ENCODE measurements at places on chromosomes 16 and 17. TPM values are rescaled to one million over a fixed set of nuclear protein-coding genes. Genes with fewer than 3 reads are reported as not detected.

DNA sequence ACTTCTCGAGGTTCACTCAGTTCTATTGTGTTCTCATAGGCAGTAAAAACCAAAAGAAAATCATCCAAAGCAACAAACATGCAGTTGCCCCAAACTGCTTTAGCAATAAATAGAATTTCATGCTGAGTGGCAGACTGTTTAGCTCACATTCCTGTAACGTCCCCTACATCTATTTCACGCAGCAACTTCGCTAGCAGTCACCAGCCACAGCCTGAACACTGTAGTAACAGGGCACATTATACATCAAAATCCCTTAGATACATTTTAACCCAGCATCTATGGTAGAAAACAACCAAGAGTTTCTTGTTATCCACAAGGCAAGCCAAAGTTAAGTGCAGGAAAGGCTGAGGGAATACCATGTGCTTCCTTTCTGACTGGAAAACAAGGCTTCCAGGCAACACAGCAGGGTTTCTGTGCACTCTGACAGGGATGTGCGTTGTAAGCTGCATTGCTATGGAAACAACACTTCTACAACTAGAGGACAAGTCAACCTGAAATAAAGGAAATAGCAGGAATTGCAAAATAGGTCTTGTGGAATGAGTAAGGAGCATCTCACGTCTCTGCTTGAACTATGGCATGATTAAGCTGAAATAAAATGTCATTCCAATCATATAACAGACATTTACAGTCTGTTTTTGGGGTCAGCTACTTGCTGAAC, 55.4 kb downstream of the CFDP1 start:
- DNase-seq = peak; percentile 95

The TNFRSF13B gene
- total RNA-seq = not detected

The GRAPL gene
- total RNA-seq = not detected

- DNase-seq = no peak
Measured at GRCh38 chr17:70298929-70299531, 129.7 kb downstream of the KCNJ2 start.

- no peak for DNase-seq
Measured at GRCh38 chr17:77741109-77741508, 217.4 kb upstream of the TNRC6C start.

DNA sequence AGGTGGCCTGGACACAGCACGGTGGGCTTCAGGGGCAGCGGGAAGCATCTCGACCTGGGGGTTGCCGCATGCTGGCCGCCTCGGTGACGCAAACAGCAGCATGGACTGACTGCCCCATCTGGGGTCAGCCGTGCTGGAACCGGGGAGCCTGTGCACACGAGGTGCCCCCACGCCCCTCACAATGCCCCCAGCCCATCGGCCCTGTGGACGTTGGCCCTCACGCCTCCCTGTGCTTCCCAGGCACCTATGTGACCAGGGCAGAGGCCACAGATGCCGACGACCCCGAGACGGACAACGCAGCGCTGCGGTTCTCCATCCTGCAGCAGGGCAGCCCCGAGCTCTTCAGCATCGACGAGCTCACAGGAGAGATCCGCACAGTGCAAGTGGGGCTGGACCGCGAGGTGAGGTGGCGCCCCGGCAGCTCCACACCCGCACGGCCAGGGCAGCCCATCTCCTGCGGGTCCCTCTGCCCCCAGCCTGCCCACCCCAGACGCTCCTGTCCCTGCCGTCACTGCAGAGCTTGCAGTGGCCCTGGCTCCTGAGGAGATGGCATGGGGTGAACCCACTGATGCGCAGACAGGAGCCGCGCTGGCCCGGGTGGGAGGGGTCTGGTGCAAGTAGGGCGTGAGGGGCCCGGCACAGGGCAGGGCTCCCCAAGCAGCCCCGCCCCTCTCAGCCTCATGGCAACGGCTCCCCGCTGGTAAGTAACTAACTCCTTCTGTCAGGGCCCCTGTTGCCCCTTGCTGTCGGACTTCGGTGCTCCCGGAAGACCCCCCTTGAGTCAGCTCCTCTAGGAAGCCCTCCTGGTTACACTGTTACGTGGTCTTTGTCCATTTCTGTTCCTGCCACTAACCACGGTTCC, 13.6 kb downstream of the CDH15 start:
- peak; percentile 39 for DNase-seq

DNA sequence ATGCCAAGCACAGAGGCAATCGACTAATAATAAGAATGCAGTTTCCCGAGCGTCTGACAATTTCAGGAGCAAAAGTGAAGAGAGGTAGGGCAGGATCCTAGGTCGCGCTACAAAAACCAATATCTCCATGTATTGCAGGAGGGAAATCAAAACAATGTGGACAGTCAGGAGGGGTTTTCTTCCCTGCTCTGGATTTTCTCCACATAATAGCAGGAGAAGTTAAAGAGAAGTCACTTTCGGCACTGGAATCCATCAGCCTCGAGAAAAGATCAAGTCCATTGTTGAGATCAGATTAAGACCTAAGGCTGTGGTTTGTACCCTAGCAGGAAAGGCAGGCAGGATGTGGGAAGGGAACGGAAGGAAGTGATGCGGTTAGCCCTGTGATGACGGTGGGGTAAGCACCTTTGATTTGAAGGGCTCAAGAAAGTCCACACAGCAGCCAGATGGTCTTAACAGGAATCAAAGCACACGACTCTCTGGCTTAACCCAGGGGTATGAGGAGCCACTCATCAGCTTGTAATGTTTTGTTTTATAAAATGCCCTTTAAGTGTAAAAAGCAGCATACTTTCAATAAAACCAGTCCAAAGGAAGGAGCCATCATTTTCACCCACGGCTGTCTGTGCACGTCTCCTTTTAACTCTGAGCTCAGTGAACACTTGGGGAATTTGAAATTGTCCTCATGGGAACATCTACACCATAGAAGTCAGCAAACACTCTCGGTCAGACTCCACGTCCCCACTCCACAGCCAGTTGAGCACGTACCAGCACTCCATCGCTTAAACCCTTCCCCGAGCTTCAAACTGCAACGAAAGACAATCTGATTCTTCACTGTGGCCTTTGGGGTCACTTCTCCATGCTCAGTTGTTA, 15.8 kb upstream of the AKTIP start:
- DNase-seq = no peak

DNA sequence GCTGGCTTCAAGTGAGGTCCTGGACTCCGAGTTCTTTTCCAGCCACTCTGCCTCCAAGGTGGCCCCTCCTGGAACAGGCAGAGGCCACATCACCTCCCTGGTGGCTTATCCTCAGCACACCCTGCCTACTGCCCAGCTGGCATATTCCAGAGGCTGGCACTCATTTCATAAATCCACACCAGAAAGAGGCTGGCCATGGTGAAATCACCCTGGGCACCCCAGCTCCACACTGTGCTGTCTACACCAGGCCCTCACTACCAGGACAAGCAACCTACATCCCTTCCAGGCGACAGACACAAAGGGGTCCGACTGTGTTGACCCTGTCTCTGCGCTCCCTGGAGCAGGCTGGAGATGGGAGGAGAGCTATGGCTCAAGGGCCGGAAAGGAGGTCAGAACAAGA, 100.2 kb downstream of the C16orf78 start:
- no peak for DNase-seq

The TP53TG3F gene
- not detected for total RNA-seq

The METTL2A gene
- total RNA-seq = 23.1 TPM

DNA sequence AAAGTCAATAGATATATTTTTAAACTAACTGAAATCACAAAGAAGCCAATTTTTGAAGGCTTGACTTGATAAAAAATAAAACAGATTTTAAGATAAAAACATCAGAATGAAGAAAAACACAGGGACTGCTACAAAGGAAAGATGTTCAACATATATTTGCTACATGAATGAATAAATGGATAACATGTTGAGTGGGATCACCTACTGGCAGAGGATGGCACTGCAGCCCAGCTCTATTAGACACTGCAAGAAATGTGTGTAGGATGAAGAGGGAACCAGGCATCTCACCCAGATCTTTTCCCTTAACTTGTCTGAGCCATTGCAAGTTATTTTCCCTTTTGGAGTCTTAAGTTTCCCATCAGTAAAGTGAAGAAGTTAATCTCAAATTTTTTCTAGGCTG, 4.2 kb downstream of the AIPL1 start:
- DNase-seq = peak; percentile 25

The SPNS3 gene
- not detected for total RNA-seq

DNA sequence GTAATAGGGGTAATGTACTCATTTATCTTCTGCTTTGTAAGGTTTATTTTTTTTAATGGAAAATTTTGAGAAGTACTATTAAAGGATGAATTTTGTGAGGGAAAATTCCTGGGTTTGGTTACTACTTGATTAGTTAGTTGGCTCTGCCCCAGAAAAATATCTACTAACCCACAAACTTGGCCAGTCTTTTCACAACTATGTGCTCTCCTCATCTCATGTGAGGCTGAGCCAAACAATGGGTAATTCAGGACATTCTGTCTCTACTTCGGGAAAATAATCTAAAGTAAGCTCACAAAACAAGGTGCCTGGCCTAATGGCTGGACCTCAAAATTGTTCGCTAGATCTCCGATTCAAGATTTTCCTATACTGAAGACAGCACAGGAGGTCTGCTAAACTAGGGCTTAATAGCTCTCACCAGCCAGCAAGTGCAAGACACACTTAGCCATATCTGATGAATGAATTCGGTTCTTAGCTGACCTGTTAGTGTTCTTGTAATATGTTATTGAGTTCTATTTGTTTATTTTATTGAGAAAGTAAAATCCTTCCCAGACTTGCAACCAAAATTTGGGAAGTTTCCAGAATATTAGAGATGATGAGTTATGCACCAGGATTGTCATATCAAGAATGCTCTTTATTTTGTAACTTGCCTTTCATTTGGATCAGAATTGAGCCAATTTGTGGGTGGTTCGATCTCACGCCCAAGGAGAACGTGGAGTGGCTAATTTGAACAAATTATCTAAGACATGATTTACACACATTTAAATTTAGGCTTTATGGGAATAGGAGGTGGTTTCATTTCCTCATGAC, 5.7 kb downstream of the KCNJ16 start:
- DNase-seq = peak; percentile 45

- DNase-seq = no peak
Measured at GRCh38 chr16:24919536-24919935, 73.8 kb downstream of the SLC5A11 start.

DNA sequence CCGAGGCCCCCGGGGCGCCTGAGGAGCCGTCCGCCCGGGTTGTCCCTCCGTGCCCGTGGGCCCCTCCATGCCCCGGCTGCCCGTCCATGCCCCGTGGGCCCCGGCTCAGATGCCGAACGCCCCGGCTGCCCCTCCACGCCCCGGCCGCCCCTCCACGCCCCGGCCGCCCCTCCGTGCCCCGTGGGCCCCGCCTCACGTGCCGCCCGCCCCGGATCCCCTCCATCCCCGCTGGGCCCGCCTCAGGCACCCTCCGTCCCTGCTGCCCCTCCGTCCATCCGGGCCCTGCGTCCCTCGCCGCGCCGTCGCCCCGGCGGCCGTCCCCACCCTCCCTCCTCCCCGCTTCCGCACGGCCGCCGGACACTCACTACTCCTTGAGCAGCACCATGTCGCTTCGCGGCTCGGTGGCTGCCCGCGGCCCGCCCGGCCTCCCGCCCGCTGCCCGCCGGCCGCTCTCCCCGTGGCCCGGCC, 382 bp downstream of the PITPNA start:
- no peak for DNase-seq

DNA sequence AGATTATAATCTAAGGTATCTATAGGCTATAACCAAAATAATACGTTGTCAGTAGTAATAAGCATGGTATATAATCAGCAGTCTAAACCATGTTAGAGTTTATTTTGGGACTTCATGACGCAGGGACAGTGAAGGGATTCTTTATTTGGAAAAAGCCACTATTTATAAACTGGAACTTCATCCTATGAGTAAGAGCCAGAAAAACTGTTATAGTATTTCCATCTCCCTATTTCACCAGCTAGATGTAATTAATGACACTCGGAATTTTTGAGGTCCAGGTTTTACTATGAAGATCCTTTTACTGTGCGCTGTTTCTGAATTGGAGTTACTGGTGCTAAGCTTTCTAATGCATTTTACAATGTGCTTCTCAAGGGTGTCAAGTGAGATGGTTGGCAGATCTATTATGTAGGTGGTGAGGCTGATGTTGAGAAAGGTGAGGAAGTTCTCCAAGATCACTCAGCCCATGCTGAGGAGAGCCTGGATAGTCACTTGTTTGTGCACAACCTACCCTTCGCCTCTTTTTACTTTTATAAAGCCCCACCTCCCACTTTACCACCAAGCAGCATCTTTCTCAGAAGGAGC, 149.3 kb downstream of the MSI2 start:
- DNase-seq = no peak

- peak; percentile 87 for DNase-seq
Measured at GRCh38 chr17:76529224-76530094, 8.1 kb downstream of the CYGB start.

The KRTAP2-3 gene
- total RNA-seq = 0.80 TPM

The PARD6A gene
- 3.2 TPM for total RNA-seq

The GINS2 gene
- 38.6 TPM for total RNA-seq

The CD300H gene
- total RNA-seq = not detected

DNA sequence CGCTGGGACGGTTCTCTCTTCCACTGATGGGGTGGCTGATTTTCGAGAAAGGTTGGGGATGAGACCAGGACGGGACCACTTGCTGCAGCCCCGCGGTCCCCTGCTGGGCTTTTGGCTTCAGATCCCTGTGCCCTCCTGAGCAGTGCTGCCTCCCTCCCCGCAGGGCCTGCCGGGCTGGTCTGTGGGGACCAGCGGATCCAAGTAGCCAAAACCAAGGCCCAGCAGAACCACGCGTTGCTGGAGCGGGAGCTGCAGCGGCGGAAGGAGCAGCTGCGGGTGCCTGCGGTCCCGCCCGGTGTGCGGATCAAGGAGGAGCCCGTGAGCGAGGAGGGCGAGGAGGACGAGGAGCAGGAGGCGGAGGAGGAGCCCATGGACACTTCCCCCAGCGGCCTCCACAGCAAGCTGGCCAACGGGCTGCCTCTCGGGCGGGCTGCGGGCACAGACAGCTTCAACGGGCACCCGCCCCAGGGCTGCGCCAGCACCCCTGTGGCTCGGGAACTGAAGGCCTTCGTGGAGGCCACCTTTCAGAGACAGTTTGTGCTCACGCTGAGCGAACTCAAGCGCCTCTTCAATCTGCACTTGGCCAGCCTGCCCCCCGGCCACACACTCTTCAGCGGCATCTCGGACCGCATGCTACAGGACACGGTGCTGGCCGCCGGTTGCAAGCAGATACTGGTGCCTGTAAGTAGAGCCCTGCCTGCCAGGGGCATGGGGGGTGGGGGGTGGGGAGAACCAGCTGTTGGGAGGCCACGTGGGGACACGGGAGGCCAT, 28.6 kb downstream of the POLR3E start:
- no peak for DNase-seq

All from LHCN-M2 (cell line).